ENCODE measurements at places on chromosomes 1 and 21. TPM values are rescaled to one million over a fixed set of nuclear protein-coding genes. Genes with fewer than 3 reads are reported as not detected.

The ADGRB2 gene
- 0.65 TPM for total RNA-seq

The SLC50A1 gene
- 28.1 TPM for total RNA-seq

The KIF14 gene
- 9.6 TPM for total RNA-seq

The ADAM30 gene
- total RNA-seq, result not detected

The GNAT2 gene
- not detected for total RNA-seq

The MPL gene
- 0.10 TPM for total RNA-seq

The C1orf141 gene
- not detected for total RNA-seq

The PIGR gene
- not detected for total RNA-seq

The SYT2 gene
- total RNA-seq, result not detected

The NCMAP gene
- total RNA-seq, result not detected

The SH2D5 gene
- 0.98 TPM for total RNA-seq

The FAM151A gene
- total RNA-seq, result not detected

The CAMSAP2 gene
- total RNA-seq, result 44.1 TPM

The HES4 gene
- total RNA-seq, result 20.6 TPM

The SLAMF9 gene
- not detected for total RNA-seq

The NUDT17 gene
- 3.7 TPM for total RNA-seq

The EPB41 gene
- total RNA-seq, result 26.8 TPM

The CLDN19 gene
- total RNA-seq, result not detected
